ENCODE measurements at places on chromosomes 11 and 22. TPM values are rescaled to one million over a fixed set of nuclear protein-coding genes. Genes with fewer than 3 reads are reported as not detected.

GRCh38 chr11:12691473-12691872, 17.3 kb downstream of the TEAD1 start:
- DNase-seq = no peak

GRCh38 chr11:86156397-86156955, 87.6 kb upstream of the PICALM start:
- DNase-seq = no peak

DNA sequence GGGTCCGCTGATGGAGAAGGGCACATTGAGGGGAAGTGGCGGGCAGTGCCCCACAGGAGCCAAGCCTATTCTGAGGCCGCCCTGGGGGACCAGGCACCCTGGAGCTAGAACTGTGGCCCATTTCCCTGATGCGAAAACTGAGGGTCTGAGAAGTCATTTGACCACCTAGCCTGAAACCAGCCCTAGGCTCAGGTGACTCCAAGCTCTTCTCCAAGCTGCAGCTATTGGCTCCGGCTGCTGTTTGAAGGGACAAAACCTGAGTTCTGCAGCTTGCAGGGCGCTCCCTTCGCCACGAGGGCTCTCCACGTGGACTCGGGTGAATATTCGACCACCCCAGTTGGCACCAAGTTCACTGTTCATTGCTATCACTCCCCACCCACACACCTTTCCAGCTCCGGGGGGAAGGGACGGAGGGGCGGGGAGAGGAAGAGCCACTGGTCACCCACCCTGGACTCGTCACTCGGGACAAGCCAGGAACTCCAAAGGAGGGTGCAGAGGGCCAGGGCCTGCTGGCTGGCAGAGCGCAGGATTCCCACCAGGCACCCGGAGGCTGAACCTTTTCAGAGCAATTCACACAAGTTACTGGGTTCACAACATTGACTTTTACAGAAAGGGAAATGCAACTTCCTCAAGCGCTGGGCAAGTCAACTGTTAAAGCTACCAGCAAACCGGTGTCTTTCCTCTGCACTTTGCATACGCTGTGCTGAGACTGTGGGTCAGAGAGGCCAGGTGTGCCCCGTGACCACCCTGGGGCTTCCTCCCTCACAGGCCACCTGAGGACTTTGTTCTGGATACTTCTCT, 1.1 kb upstream of the RAC2 start:
- no peak for DNase-seq

Gene TM7SF2
- total RNA-seq = 10.9 TPM
